NCI-H2171 treated with DMSO at 0.1 percent for 48 hours (cell line): ENCODE measurements at places on chromosomes 6 and 20.

- DNase-seq: no peak
These were observed 154.2 kb downstream of the LRFN2 start for GRCh38 chr6:40432982-40433381.

GRCh38 chr6:23511817-23512216 is 614.2 kb upstream of the NRSN1 start:
- DNase-seq: no peak

DNA sequence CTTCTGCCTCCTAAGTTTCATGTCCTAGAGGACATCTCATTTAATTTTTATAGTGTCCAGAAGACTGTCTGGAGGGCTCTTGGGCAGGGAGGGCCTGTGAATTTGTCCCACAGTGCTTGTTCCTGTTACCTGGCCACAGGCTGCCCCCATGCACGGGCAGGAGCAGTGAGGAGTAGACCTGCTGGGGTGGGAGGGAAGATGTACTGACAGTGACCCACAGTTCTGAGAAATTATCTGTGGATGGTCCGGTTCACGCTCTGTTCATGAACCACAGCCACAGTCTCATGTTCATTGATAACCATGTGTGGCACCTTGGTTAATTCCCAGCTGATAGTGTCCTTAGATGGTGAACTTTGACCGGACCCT is 18.8 kb upstream of the ZNF831 start:
- no peak for DNase-seq

DNA sequence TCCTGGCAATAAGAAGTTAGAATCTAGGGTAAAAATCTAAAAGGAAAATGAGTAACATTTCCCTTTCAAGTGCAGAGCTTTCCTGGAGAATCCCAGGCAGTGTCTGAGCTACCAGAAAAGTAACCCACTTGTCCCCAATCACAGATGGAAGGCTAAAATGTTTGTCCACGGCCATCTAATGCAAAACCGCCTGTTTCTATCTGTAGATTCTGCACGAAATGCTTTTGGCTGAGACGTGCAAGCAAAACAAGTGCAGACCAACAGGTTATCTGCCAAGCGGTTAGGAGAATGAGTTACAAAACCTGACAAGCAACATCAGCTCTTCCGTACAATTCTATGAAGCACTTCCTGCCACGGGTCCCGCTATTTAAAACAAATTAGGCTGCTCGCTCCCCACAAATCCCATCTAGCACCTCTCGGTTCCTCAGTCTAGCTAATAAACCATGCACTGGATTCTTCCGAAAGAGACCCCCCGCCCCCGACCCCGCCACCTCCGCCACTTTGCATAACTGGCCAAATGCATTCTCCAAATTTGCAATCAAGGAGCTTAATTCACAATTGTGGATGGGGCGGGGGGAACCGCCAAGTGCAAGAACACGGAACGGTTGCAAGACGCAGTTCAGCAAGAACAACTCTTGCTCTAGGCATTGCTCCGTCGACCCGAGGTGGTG is 1.4 kb downstream of the ELOVL5 start:
- DNase-seq: peak; percentile 16

DNA sequence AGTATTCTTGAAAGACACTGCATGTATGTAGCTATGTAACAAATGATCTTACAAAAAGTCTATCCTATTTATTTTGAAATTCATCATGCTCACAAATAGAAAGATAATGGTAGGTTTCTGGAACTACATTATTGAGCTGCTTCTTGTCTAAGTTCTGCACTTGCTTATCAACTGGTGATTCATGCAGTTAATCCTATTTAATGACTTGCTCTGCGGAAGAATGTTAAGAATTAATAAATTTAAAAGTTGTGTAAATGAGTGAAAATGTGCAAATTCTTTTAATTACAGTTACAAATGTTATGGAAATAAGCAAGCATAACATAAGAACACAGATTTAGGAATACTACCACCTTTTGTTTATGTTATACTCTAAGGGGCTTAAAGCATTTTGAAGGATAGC is 67.1 kb upstream of the MCM9 start:
- DNase-seq: no peak
